ENCODE measurements at places on chromosomes 12 and 14.

GRCh38 chr12:67647799-67648520, 585 bp upstream of the DYRK2 start:
- DNase-seq = peak; percentile 66

- no peak for DNase-seq
These were observed 219.1 kb downstream of the FBXL14 start for GRCh38 chr12:1375323-1375722.

DNA sequence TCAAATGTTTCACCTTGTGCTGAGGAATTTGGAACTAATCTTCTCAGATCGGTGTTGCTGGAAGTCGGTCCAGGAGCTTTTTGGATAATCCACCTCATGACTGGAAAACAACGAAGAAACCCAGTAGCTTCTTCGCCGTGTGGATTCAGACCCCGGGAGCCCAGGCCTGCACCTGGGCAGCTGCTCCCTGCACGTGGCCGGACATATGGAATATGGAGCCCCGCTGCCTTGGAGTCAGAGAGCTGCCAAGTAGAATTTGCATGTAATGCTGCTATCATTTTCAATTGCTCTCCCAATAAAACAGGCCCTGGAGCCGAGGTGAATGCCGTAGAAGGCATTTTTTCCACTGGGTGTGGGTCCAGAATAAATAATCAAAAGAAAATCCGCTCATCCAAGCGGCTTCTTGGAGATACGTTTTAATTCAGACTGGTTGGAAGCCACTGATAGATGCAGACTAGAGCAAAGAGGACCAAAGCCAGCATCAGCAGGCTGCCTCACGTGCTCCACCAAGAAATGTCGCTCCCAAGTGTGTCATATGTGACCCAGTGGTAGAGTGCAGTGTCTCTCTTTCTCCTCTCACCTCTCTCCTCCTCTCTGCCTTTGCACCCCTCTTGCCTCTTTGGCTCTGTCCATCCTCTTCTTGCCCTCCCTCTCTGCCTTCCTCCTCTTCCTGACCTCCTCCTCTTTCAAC, 115.3 kb downstream of the ZNF664 start:
- DNase-seq = no peak

- peak; percentile 12 for DNase-seq
These were observed 8.3 kb downstream of the REC8 start for GRCh38 chr14:24179961-24180796.

GRCh38 chr12:105348142-105348541, 17.7 kb downstream of the C12orf75 start:
- DNase-seq = no peak

GRCh38 chr12:78096909-78097597, 266.4 kb downstream of the NAV3 start:
- no peak for DNase-seq

DNA sequence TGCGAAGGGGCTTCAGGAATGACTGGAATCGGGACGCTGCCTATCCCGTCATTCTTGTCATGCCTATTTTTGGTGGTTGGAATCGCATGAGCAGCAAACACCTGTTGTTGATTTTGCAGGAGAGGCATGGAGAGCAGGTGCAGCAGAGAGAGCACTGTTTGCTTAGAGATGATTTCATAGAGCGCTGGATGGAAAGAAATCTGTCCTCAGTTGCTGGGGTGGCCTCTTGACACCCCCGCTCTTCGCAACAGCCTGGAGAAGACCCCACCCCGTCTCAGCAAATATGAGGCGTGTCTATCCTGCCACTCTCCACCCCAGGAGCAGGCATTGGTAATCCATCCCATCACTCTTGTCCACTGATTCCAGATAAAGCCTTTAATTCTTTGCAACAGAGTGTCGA, 19.3 kb upstream of the NCOR2 start:
- DNase-seq = no peak

- no peak for DNase-seq
These were observed 75.4 kb downstream of the BTG1 start for GRCh38 chr12:92070054-92070863.

DNA sequence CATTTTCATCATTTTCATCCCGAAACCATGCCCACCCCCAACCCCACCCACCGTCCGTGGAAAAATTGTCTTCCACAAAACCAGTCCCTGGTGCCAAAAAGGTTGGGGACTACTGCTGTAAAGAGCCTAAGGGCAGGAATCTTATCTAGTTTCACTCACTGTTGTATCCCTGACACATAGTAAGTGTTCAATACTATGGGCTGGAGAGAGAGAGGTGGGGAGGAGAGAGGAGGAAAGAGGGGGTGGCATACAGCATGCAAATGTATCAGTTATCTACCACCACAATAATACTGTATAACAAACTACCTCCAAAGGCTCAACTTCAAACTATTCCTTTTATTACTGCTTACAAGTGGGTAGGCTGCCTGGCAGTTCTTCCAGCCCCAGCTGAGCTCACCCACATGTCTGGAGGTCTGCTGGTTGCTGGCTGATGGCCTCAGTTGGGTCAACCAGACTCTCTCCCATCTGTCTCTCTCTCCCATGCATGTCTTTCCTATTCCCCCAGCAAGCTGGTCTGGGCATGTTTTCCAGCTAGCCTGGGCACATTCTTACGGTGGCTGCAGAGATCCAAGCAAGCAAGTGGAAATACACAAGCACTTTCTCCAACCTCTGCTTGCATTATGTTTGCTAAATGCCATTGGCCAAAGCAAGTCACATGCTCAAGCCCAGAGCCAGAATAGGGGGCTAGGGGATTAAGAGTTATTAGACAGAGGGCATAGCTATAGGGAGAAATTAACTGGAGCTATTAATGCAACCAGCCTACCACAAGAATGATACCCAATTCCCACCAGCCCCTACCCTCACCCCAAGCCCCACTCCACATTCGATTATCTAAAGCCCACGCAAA, 31.6 kb upstream of the FICD start:
- DNase-seq = no peak

DNA sequence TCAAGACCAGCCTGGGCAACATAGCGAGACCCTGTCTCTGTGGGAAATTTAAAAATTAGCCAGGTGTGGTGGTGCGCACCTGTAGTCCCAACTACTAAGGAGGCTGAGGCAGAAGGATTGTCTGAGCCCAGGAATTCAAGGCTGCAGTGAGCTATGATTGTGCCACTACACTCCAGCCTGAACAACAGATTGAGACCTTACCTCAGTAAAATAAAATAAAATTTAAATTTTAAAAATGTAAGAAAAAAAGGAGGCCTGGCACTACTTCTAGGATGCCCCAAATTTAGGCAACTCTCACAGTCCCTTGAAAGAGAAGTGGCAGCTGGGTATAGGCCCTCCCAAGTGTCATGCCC, 918 bp upstream of the INHBE start:
- DNase-seq = no peak

DNA sequence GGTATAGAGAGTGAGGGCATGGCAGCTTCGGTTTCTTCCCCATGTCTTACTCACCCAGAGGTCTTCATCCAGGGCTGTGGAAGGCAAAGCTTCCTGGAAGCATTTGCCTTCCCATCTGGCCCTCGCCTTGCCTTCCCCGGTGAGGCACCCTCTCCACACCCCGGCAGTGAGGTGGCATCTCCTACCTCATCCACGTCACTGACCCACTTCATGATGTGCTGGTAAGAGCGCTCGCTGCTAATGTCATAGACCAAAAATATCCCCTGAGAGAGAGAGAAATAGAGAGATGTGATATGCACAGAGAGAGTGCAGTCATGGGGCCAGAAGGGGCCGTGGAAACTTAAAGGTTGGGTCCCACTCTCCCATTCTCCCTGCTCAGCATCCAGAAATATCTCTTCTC, 8.3 kb upstream of the GPX2 start:
- DNase-seq = no peak

DNA sequence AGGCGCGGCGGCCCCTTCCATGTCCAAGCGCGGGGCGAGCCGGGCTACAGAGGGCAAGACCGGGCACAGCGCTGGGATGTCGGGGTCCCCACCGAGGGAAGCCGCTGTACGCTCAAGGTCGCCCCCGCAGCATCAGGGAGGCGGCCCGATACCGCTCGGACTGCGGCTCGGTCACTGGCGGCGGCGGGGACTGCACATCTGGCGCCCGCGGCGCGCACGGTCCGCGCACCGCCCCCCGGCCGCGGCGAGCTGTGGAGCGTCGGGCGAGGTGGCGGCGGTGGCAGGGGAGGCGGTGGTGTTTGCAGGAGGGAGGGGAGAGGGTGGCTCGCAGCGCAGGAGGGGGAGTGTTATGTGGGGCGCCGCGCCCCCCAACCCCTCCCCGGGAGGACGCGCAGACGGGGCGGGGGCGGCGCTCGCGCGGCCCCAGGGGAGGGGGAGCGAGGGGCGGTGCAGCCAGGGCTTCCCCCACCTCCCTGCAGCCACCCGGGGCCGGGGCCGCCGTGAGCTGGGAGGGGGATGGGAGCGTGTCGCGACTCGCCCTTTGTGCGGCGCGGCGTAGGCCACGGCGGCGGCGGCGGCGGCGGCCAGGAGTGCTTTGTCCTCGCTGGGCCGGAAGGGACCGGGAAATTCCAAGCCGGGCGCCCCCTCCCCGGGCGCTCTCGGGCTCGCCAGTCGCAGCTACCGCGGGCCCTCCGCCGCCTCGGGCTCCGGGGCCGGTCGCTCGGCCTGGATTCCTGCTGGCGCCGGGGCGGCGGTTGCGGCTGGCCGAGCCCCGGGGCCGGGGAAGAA, at the start of gene NUAK1:
Gene NUAK1 (minus strand): TSS at position 322 of the 789 bp plus-strand sequence. CDS start 301 bp downstream, at position 21.
- DNase-seq = no peak

GRCh38 chr12:108369736-108370396, 30.8 kb upstream of the CMKLR1 start:
- DNase-seq = no peak

Measured in amniotic stem cell (primary cell).